ENCODE measurements at places on chromosomes 5 and 9.

- no peak for ATAC-seq
Measured at GRCh38 chr9:106941916-106942315, 79.0 kb downstream of the ZNF462 start.

DNA sequence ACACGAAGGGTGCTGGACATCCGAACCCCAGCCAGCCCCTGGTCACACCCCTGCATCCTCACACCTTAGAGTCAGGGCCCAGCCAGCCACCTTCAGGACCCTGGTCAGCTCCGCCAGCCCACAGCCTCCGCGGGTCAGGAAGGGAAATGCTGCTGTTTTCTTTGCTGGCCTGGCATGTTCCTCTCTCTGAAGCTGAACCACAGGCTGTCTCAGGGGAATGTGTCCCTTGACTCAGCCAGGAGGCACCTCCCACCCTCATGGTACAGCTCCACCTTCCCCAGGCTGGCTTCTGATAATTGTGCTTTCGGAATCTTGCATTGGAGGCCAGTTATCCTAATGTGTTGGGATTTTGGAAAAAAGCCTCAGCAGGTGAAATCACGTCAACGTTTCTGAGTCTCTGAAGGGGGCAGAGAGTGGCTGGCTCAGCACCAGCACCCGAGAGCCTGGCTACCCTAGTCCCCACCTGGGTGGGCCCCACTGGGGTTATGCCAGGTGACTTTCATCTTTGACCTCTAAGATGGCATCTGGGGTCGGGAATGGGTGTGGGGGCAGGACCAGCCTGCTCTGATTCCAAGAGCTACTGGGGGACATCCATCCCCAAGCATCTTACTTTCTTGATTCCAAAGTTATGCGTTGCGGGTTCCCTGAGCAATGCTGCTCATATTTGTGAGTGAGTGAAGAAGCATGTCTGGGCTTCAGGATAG lies 9.8 kb upstream of the OLFM1 start:
- ATAC-seq, result no peak

DNA sequence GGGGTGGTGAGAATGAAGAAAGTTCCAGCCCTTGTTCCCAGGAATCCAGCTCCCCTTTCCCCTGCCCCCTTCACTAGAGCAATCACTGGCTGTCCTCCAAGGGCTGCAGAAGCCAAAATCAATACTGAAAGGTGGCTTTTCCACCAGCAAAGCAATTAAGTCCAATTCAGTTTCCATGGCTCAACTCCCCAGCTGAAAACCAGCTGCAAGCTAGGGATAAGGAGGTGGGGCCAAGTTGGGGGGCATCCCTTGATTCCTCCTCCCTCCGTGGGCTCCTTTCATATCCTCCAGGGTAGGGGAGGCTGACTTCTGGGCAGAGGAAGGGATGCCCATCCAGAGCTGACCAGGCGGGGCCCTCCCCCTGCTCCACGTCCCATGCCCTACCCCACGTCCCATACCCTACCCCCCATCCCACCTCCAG lies 22.7 kb downstream of the CAMK2A start:
- no peak for ATAC-seq

DNA sequence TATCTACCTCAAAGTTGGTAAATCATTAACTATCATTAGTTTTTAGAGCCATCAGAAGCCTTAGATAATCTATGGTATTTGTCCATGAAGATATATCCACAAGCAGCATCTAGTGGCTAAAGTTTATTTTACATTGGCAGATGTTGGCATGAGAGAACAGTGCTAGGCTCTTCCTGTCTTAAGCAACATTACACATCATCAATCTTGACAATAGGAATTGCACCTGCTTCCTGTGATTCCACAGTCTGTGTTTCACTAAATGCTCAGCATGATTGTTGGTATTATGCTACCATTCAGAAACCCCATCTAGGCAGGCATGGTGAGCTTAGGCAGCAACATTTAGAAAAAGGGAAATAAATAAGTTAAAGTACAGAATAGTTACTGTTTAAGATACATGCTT lies 246.6 kb downstream of the SLCO4C1 start:
- ATAC-seq, result no peak

DNA sequence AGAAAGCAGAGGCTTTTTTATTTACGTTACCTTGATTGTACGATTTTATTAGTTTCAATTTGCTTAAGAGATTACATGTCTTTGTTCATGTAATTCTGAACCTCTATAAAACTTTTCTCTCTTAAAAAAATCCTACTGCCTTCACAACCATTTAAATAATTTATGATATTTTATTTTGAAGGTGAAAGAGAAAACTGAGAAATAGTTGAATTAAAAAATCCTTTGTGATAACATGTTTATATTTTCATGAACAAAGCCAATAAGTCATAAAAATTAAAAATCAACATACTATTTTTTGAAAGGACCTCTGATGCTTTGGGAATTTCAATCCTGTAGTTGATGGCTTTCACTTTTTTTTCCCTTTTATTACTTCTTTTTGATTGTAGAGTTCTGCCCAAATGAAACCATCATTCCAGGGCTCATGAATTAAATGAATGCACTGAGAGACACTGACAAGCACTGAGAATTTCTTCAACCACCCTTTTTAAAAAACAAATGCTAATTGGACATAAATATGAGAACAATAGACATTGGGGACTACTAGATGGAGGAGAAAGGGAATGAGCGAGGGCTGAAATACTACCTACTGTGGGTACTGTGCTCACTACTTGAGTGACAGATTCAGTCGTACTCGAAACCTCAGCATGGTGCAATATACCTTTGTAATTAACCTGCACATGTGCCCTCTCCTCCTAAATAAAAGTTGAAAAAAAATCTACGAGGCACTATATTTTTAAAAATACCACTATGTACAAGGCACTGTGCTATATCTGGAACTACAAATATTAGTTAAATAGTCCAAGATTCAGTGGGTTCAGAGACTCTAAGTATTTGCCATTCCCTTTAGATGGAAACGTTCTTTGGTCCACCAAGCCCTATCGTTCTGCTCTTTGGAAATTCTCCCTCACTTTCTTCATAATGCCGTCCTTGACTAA lies 5.9 kb downstream of the CDKN2A start:
- ATAC-seq, result no peak

- ATAC-seq, result no peak
Measured at GRCh38 chr9:73034962-73035361, 82.1 kb upstream of the ALDH1A1 start.

DNA sequence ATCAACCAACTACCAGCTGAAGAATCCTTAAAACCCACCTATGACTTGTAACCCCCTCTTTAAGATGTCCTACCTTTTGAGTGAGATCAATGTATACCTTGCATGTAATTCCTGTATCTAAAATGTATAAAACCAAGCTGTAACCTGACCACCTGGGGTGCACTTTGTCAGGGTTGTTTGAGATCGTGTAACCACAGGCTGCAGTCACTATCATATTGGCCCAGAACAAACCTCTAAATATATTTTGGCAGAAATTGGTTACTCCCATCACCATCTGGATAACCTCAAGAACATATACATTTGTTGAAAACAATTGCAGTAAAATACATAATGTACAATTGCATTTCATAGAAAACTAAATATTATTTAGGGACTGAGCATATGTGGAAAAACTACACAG lies 8.4 kb downstream of the CARNMT1 start:
- no peak for ATAC-seq

DNA sequence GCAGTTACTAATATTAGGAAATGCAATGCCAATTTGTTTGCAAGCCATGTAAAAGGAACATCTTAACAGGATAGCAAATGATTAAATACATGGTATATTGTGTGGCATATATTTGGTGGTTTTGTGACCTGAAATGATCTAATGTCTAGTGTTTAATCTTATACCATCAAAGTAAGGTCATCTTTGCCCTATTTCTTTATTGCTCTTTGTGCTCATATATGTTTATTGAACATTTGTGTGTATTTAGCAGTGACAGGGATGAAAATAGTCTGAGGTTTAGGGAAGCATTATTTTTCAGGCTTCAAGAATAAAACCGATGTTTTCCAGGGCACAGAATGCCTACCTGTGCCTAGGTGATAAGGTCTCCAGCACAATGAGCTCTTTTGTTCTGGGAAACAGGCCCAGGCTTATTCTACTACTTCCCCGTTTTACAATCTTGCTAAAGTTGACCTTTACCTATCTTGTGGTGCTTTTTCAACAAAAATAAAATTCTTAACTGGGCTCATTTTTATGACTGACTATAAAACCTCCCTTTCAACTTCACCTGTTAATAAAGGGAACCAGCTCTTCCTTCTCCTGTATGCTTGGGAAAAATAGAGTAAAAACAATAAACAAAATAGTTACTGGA lies 105.6 kb upstream of the ANKH start:
- no peak for ATAC-seq

DNA sequence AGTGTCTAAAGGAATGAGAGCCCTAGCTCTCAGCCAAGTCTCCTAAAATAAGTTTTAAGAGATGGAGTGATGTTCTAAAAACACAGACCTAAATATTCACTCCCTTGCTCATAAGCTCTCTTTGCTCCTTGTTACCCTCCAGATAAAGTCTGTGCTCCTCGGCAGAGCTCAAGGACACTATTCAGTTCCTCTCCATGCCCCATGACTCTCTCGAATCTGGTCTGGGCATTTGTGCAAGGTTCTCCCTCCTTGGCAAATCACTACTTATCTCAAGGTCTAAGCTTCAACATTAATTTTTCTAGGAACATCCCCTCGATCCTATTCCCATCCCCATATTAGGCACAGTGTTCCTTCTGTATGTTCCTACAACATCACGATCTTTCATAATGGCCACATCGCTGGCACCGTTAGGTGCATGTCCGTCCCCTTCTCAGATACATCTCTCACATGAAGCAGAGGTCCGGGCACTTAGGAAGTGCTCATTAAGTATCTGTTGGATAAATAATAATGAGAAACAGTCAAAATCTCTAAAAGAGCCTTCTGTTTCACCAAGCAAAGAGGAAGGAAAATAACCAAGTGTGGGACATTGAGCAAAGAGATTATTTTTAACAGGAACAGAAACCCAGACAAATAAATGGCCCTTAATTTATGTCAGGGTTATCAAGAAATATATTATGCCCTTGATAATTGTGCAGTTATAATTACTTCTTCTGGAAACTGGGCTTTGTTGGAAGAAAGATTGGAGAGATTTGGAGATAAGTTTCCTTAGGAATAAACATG lies 85.9 kb upstream of the HTR4 start:
- ATAC-seq, result no peak

- no peak for ATAC-seq
Measured at GRCh38 chr5:170536525-170536924, 32.7 kb downstream of the KCNIP1 start.

DNA sequence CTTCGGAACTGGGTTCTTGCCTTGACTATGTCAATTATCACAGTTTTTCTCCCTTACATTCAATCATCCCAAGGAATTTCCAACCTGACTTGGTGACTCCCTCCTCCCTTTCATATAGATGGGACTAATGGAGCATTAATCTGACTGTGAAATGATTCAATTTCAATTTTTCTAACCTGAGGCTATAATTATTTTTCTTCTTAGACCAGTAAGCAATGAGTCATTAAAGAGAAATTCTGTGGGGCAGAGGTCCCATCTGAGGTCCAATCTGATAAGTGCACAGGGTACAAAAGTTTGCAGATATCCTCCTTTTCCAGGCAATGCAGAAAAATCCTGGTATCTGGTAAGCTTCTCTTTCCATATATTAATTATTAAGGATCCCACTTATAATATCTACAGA lies 18.9 kb downstream of the PDE4D start:
- no peak for ATAC-seq

- no peak for ATAC-seq
Measured at GRCh38 chr9:124290053-124290591, 32.4 kb downstream of the NEK6 start.

DNA sequence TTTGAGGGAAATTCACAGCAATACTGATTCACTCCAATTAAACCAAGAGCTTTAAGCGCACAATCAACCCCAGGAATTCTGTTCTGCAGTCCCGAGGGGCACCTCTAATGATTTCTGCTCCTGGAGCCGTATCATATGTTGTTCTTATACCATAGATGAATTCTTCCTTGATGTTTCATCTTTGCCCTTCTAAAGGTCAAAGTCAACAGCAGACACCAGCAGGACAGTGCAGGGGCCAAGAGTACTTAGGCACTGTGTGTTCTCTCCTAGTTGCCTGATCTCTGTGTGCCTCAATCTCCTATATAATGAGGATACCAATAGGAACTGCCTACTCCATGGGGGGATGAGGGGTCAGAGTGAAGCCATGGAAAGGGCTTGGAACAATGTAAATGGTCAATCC lies 16.5 kb downstream of the EPB41L4B start:
- no peak for ATAC-seq

Measured in gastroesophageal sphincter (tissue), 4 donors.